ENCODE measurements at places on chromosomes 7 and 10.

DNA sequence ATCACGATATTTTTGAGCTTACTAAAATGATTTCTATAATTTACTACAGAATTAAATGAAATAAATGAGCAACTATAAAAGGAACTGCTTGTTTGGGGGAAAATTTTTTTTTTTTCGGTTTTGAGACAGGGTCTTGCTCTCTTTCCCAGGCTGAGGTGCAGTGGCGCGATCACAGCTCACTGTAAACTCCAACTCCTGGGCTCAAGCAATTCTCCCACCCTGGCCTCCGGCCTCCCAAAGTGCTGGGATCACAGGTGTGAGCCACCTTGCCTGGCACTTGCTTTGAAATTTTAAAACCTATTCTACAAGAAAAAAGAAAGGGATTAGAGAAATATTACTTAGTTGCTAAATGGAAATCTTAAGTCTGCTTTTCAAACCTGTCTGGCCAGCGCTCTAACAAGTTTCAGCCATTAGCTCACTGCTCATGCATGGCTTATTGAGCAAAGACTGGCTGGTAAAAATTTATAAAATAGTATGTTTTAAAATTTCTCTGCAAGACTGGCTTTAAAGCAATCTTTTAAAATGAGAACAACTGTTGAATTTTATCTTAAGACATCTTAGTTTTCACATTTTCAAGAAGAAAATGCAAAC lies 144.0 kb downstream of the ATE1 start:
- no peak for DNase-seq

GRCh38 chr7:43117861-43118260 lies 5.4 kb downstream of the HECW1 start:
- DNase-seq, result no peak

DNA sequence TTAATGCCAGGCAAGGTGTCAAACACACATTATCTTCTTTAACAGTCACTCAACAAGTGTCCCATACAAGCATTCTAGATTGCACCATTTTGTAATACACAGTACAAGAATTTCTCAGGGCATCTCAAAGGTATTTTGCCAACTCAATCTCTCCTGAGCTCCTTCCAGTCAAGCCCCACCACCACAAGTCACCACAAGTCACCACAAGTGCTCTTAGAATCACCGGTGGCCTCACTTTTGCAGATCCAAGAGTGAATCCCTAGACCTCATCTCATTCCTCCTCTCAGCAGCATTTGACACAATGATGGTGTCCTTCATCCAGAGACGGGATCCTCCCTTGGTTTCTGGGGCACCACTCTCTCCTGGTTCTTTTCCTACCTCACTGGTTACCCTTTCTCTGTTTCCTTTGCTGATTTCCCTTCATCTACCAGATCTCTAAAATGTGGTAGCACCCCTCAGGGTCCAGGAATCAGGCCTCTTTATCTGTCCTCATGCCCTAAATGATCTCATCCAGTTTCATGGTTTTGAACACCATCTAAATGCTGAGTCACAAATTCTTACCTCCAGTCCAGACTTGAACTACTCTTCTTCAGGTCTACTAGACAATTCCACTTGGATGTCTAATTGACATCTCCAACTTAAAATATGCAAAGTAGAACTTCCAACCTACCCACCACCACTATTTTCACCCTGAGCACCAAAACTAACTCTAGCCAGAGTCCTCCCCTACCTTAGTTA lies 26.9 kb downstream of the VPS41 start:
- no peak for DNase-seq

DNA sequence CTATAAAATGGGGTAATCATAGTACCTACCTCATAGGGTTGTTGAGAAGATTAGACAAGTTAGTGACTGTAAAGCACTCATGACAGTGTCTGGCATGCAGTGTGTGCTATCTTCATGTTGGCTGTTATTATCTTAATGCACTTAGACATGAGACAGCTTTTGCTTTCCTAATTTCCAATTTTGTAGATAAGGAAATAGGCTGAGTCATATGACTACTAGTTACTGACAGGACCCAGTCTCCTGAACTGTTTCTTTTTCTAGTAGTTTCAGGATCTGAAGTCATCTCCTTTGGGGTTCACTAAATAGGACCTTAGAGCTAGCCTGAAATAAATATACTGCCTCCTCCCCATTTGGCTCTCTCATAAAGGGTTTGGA lies 74.2 kb downstream of the SNX10 start:
- no peak for DNase-seq

DNA sequence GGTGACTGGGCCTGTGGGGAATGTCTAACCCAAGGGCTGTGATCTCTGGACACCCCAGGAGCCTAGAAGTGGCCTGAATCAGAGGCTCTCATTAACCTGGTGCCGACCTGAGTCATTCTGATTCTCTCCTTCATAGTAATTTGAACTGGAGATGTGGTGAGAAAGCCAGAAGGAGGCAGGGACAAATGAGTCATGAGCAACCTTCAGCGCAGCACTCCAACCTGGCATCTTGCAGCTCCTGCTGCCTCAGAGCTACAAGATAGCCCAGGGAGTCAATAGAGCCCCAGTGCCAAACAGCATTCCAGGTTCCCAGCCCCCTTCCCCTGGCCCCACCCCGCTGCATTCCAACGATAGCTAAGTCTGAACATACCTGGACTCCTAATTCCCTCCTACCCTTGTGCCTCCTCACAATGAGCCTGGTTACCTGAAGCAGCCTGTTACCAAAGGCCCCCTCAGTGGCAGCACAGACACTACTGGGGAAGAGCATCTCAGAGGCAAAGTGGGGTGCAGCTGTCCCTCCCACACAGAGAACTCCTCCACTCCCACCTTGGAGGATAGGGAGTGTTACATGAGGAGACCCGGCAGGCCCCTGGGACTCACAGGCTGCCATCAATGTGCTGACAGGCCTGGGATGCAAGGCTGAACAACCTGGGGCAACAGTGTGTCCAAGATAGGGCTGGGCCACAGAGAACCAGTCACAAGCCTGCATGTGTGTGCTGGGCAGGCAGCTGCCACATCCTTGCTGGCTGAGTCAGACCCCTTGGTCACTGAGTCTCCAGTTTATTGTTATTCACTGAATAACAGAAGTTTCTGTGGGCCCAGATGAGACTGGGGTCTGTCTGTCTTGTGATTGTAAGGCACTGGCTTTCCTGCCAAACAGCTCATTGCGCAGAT lies 76.8 kb upstream of the LEP start:
- DNase-seq, result no peak

GRCh38 chr10:20485554-20485953 lies 411.6 kb downstream of the NEBL start:
- DNase-seq, result no peak

GRCh38 chr7:28269700-28270361 lies 89.2 kb upstream of the JAZF1 start:
- DNase-seq, result no peak

- DNase-seq, result no peak
Measured at GRCh38 chr10:14532473-14533251, 201.9 kb upstream of the FRMD4A start.

DNA sequence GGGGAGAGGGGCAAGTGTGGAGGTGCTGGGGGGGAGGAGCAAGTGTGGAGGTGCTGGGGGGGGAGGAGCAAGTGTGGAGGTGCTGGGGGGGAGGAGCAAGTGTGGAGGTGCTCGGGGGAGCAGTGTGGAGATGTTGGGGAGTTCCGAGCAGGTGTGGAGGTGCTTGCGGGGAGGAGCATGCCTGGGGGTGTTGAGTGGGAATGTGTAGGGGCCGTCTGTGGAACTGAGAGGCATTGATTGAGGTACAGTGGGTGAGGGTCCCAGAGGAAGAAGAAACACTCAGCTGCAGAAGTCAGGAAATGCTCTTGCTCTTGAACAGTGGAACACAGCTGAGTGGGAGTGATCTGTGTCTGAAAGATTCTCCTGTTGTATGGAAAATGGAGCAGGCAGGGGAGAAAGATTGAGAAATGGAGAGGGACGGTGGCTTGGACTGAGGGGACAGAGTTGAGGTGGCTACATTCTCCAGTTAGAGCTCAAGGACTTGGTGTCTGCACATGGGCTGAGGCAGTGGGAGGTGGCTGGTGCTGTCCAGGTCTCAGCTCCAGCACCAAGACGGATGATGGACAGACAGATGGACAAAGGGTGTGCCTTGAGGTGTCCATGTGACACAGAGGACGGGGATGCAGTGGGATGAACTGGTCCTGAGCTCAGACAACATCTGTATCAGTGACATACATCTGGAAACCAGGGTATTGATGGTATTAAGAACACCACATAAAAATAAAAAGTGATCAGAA lies 25.2 kb upstream of the NCAPG2 start:
- no peak for DNase-seq

DNA sequence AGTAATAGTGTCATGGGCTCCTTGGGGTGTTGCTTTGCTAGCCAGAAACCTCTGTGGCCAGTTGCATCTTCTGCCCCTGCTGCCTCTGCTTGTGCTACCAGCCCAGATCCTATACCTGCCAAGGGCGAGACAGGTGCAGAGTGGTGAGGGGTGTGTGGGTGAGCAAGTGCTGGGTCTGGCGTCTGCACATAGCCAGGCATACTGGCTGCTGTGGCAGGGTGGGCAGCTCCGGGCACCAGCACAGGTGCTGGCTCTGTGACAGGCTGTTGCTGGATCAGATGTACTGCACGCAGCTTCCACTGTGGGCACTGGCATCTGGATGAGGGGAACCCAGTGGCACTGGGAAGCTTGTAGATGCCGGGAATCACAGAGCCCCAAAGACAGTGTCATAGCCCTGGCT lies 148.4 kb downstream of the NXPH1 start:
- no peak for DNase-seq

DNA sequence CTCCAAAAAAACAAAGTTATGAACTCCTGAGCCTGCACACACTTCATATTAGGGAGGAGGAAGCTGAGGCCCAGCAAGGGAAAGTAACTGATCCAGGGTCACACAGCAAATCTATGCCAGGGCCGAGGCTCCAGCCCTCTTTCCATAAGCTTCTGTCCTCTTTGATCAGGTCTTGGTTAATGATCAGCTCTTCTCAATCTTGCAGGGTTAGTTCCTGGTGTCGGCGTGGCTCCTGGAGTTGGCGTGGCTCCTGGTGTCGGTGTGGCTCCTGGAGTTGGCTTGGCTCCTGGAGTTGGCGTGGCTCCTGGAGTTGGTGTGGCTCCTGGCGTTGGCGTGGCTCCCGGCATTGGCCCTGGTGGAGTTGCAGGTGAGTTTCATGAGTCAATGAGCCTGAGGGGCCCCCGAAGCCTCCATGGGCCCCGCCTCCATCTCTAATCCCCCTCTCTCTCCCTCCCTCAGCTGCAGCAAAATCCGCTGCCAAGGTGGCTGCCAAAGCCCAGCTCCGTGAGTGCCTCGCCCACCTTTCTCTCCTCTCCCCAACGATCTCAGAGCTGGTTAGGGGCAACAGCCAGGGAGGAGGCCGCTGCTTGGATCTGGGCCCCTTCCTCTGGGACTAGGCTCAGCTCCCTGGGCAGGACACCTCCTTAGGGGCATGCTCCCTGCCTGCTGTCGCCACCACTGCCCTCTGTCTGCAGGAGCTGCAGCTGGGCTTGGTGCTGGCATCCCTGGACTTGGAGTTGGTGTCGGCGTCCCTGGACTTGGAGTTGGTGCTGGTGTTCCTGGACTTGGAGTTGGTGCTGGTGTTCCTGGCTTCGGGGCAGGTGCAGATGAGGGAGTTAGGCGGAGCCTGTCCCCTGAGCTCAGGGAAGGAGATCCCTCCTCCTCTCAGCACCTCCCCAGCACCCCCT lies 23.7 kb upstream of the LIMK1 start:
- DNase-seq, result no peak

DNA sequence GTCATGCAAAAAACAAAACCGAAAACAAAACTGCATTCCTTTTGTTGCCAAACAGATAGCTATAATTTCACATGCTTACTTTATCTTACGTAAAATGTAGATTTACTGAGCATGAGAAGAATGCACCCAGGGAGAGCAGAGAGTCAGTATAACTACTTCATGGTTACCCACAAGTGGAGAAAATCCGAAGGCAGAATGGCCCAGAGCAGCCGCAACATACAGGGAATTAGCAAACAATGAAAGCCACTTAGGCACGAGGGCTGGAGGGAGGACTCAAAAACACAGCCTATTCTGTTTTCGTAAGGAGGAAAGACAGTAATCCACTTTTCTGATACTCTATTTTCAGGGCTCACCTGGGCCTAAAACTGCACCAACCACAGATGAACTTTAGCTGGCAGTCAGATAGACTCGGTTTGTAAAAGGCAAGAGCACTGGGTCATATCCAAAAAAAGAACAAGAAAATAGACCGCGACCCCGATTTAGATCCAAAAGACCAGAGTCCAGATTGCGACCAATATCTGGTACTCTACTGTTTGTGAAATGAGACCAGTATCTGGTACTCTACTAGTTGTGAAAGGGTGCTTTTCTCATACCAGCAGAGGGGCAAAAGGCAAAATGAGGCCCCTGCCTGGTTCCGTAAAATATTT lies 1.3 kb downstream of the ITPRIP start:
- no peak for DNase-seq

- no peak for DNase-seq
Measured at GRCh38 chr7:27237735-27238334, 4.8 kb upstream of the EVX1 start.

- no peak for DNase-seq
Measured at GRCh38 chr7:27912751-27913150, 172.8 kb downstream of the TAX1BP1 start.

GRCh38 chr10:85433248-85433647 lies 933.3 kb downstream of the GRID1 start:
- DNase-seq, result no peak

DNA sequence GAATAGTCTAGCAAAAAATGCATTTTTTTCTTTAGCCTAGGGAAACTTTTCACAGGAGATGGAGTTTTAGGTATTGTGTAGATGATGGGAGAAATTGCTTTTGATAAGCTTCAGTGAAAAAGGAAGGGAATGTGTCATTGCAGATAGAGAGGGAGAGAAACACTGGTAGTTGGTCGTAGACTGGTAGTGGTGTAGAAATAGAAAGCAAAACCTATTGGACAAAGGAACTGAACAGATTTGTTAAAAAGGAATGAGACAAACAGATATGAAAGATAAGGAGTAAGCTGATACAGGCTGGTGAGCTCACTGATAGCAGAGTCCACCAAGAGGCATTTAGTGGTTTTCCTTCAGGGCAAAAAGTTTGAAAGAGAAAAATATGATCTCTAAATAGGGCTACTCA lies 94.3 kb downstream of the ZEB1 start:
- DNase-seq, result no peak

- DNase-seq, result no peak
Measured at GRCh38 chr7:155467846-155468784, 10.2 kb downstream of the EN2 start.

DNA sequence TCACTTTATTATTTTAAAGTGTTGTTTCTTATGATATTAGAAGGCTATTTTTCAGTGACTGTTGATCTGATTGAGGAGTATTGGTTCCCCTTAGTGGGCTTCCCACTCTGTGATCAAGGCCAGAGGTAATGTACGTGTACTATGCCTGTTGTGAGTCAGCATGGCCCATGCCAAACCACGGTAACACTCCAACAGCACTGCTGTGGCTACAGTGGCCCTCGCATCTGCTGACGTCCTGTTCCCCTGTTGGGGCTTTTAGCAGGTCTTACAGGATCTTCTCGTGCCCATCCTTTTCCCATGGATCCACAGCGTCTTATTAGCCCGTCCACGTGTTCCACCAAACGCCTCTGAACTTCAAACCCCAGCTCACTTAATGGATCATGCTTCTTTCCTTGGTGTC lies 964.6 kb upstream of the CELF2 start:
- DNase-seq, result no peak

- DNase-seq, result no peak
Measured at GRCh38 chr10:70358446-70358845, 24.0 kb downstream of the LRRC20 start.

- DNase-seq, result no peak
Measured at GRCh38 chr10:99682752-99683151, 23.4 kb downstream of the ENTPD7 start.

Measured in activated CD4-positive, alpha-beta T cell treated with anti-CD3 and anti-CD28 coated beads for 24 hours (primary cell).